NCI-H345 (cell line): ENCODE measurements at places on chromosomes 11 and 22.

GRCh38 chr11:64132191-64132771 is 33.6 kb downstream of the MACROD1 start:
- DNase-seq: no peak

GRCh38 chr11:21630934-21631478 is 561.9 kb upstream of the ANO5 start:
- no peak for DNase-seq

- DNase-seq: no peak
Measured at GRCh38 chr22:39266398-39267030, 21.7 kb upstream of the PDGFB start.

DNA sequence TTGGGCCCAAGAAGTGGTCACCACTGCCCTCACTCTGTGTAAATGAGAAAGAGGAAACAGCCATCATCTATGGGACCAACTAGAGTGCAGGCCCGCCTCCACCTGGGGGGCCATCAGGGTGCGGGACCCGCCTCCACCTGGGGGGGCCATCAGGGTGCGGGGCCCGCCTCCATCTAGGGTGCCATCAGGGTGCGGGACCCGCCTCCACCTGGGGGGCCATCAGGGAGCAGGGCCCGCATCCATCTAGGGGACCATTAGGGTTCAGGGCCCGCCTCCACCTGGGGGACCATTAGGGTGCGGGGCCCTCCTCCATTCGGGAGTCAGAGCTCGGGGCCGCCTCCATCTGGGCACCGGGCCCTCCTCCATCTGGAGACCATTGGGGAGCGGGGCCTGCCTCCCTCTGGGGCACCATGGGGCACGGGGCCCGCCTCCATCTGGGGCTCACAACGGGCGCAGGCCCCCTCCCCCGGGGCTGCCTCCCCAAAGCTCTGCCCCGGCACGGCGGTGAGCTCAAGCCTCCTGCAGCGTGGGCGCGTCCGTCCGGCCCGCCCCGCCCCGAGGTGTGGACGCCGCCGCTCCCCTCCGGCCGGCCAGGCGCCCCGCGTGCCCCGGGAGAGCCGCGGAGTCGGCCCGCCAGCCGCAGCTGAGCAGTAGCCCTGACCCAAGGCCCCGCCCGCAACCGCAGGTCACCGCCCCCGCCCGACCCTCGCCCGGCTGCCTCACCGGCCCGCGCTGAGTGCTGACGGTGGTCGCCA is 512 bp downstream of the TOLLIP start:
- DNase-seq: no peak

GRCh38 chr11:94834911-94835593 is 66.9 kb downstream of the AMOTL1 start:
- DNase-seq: no peak

- peak; percentile 48 for DNase-seq
Measured at GRCh38 chr11:115321605-115322289, 182.5 kb downstream of the CADM1 start.

GRCh38 chr11:57903441-57904123 is 120.1 kb upstream of the OR9Q1 start:
- no peak for DNase-seq

DNA sequence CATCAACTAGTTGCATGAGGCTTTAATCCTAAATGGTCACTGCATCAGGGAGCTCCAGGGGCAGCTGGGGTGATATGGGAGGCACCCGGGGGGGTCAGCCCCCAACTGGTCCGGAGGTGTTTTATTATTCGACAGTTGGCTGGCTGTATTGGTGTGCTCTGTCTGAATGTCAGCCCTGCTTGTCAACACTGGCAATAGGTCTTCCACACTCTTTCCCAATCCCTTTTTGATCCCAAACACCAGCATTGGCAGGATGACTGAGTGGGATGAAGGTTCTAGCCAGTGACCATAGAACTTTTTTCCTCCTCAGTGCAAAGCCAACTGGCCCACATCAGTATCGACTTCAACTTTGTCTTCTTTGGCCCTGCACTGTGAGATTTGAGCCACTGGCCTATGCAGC is 8.9 kb upstream of the LDLRAD3 start:
- DNase-seq: no peak

- DNase-seq: no peak
Measured at GRCh38 chr11:12986194-12986898, 22.8 kb upstream of the RASSF10 start.

GRCh38 chr11:33722590-33723234 is 13.5 kb downstream of the CD59 start:
- no peak for DNase-seq

DNA sequence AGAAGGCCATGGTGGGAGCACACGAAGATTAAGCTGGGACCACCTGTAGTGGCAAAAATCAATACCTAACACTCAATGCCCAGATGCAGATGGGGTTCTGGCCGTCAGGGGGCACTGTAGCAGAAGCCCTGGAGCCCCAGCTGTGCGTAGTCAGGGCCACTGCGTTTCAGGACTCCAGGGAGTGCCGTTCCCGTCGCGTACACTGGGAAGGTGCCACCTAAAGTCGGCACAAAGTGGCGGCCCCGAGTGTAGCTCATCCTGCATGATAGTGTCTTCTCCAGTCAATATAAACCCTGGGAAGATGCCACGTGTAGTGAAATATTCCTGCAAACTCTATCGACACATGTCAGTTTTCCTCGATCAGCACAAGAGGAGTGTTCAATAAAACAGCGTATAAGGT is 123.8 kb upstream of the NTM start:
- no peak for DNase-seq

DNA sequence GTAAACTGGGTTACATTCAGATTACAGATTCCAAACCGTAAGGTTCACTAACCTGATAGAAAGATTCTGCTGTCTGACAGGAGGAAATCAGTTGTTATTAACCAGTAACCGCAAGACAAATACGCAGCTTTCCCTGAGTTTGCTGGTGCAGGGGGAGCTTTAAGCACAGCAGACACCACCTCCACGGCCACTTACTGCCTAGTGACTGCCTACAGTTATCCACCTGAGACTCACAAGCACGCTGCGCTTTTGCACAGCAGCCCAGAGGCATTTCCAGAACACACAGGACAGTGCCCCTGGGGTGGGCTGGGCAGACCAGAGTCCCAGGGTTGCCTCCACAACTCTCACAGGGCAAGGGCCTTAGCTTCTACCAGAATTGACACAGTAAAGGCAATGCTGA is 90.9 kb downstream of the CTTN start:
- DNase-seq: no peak

GRCh38 chr11:215581-216037 is 8.1 kb downstream of the RIC8A start:
- no peak for DNase-seq

DNA sequence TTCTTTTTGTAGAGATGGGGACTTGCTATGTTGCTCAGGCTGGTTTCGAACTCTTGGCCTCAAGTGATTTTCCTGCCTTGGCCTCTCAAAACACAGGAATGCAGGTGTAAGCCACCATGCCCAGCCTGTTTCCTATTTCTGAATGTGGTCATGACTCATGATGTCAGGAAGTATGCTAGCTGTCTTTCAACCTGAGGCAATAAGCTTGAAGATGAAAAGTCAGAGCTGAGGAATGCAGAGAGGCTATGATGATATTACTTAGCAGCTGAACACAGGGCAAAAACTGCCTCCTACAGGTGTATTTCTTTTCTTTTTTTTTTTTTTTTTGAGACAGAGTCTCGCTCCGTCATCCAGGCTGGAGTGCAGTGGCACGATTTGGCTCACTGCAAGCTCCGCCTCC is 9.0 kb upstream of the NUCB2 start:
- DNase-seq: no peak

- DNase-seq: no peak
Measured at GRCh38 chr11:120212259-120212878, 1.5 kb downstream of the OAF start.

- DNase-seq: no peak
Measured at GRCh38 chr22:25364281-25364680, 144.8 kb downstream of the CRYBB2 start.

GRCh38 chr22:43128928-43129424 is 14.2 kb downstream of the MCAT start:
- DNase-seq: peak; percentile 80

DNA sequence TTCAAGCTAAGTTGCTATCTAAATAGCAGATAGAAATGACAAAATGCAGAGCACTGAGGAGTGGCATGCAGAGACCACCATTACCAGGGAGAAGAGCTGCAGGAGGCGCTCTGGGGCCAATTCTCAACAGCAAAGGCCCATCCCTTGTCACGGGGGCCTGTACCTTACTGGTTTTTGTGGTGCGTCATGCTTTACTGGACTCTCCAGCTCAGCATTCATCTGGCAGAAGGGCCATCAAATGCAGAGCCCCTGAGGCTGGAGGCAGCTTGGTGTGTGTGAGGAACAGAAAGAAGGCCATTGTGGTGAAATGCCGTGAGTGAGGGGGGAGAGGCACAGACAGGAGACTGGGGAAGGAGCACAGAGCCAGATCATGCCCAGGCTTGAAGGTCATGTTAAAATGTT is 56.5 kb upstream of the NAV2 start:
- DNase-seq: no peak

GRCh38 chr11:1863352-1864216 is 10.7 kb downstream of the LSP1 start:
- DNase-seq: peak; percentile 45

GRCh38 chr22:35781898-35782297 is 64.2 kb downstream of the APOL5 start:
- no peak for DNase-seq

- no peak for DNase-seq
Measured at GRCh38 chr22:47836957-47837356, 1074.5 kb downstream of the TBC1D22A start.

- DNase-seq: no peak
Measured at GRCh38 chr22:43015677-43016042, 711 bp upstream of the PACSIN2 start.

GRCh38 chr11:45671246-45672171 is 6.1 kb upstream of the CHST1 start:
- DNase-seq: no peak

GRCh38 chr11:18270102-18270501 is 4.0 kb downstream of the SAA1 start:
- no peak for DNase-seq

DNA sequence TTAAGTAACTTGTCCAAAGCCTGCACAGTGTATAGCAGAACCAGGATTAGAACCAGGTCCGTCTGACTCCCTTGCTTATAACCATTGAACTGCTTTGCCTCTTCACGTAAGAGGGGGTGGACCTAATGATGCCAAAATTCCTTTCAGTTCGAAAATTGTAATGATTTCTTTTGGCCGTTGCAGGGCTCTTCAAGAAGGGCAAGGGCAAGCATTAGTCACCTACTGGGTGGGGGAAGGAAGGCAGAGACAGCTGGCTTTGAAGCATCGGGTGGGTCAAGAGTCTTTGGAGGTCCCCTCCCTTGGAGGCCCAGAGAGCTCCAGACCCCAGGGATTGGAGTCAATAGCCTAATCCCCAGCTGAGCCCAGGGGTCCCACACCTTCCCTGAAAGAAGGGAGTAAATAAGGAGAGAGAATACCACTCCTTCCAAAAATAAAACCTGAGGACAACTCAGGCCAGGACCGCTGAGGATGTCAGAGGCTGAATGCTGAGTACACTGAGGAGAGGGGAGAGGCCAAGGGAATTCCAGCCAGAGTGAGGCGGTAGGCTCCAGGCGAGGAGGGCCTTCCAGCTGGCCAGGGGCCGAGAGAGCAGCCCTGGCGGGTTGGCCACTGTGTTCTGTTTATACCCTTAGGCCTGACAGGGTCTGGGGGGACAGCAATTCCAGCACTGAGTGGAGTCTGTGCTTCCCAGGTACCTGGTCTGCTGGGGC is 14.1 kb downstream of the CREB3L1 start:
- DNase-seq: no peak

- no peak for DNase-seq
Measured at GRCh38 chr11:86500500-86501140, 125.9 kb downstream of the CCDC81 start.

DNA sequence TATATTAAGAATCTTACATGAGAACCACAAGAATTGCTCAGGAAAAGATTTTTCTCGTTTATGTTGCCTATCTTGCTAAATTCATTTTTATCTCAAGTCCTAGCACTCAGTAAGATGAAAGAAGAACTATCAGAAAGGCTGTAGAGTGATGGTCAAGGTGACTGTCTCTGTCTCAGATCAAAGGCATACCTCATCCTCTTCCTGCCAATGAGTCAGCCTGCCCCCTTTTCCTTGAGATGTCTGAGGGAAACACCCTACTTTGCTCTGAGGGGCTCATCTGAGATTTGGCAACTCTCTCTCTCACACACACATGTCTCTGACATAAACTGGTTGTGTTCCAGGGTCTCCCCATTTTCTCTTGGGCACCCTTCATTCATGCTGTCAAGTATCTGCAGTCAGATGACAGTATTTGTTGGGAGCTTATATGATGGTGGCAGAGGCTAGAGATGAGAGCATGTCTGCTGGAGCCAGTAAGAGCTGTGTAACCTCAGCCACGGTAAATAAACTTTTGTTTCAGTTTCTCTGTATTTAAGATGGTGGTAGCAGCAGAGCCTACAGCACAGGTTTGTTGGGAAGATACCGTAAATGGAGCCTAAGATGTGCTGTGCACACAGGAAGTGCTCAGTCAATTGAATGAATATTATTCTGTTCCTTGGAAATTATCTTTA is 1.6 kb downstream of the MMP27 start:
- no peak for DNase-seq

DNA sequence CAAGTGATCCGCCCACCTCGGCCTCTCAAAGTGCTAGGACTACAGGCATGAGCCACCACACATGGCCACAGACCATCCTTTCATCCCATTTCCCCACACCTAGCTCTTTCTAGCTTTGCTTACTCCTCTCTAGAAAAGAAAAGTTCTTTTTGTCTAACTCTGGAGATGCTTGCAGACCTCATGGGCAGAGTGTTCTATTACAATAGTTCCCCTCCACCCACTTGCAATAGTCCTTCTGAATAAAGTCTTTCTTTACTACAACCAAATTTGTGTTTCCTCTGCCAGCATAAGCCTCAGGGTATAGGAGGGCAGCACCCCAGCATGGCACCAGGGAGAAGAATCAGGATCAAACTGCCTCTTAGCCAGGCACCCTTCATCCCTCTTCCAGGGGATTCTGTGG is 18.8 kb upstream of the RTL6 start:
- DNase-seq: no peak

DNA sequence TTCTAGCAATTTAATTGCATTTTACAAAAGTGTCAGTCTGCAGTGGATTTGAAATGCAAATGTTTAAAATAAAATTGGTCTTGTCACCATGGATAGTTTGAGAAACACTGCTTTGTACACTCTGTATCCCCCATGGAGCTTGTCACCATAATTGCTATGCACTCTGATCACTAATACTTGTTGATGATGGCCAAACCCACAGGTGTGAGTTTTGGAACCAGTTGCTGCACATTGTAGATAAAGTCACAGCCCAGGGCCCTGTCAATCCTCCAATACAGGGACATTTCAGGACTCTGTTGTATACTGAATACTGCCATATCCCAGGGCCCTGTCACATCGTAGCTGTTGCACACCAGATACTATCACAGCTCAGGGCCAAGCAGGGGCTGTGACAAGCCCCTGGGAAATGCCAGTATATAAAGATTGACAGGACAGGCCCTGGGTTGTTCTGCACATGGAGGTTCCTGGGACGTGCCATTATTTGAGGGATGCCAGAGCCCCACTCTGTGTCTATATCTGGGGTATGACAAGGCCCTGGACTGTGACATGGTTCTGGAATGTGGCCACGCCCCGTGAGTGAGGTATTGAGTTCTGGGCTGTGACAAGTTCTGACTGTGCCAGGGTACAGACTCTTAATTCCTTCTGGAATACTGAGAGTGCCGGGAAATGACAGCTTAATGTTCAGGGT is 27.9 kb upstream of the SMPD1 start:
- DNase-seq: no peak
